Trophoblast cell (in vitro differentiated cells and primary cell): ENCODE measurements at places on chromosomes 3 and 15.
A peak's percentile ranks its signal among the peaks of the same experiment; 100 is the strongest.

- H3K27ac ChIP-seq = no peak overlapping the region
- no peak for DNase-seq
- H3K36me3 ChIP-seq = no peaks in the 10 kb centered on the region
- no peaks in the 10 kb centered on the region for H3K27me3 ChIP-seq
- peaks cover 10% of the 10 kb centered on the region for H3K4me1 ChIP-seq
Observed at GRCh38 chr3:188950832-188951489, 220.8 kb upstream of the TPRG1 start.

- H3K4me3 ChIP-seq = no peak overlapping the region
- H3K36me3 ChIP-seq = peaks cover 29% of the 10 kb centered on the region
- peaks cover 2% of the 10 kb centered on the region for H3K4me1 ChIP-seq
- no peak for DNase-seq
- H3K27ac ChIP-seq = no peak overlapping the region
Observed at GRCh38 chr3:48157202-48157840, 30.9 kb downstream of the CDC25A start.

DNA sequence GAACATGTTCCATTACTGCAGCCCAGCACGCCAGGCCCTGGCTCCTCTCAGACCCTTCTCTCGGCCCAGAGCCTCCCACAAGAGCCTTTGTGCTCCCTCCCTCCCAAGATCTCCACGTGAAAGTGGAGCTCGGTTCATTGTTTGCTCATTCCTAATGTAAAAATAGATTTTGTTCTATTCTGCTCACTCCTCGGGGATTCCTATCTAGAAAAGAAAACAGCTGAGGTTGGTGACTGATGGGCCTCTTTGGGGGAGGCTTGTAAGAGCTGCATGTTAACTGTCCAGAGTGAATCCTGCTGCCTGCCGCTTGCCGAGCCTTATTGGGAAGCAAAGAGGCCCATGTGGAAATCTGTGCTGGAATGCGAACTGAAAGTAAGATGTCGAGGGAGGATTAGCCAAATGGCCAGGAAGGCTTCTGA, 267.1 kb downstream of the LRTM1 start:
- no peaks in the 10 kb centered on the region for H3K27me3 ChIP-seq
- H3K4me1 ChIP-seq = no peaks in the 10 kb centered on the region
- DNase-seq = no peak
- no peaks in the 10 kb centered on the region for H3K36me3 ChIP-seq

DNA sequence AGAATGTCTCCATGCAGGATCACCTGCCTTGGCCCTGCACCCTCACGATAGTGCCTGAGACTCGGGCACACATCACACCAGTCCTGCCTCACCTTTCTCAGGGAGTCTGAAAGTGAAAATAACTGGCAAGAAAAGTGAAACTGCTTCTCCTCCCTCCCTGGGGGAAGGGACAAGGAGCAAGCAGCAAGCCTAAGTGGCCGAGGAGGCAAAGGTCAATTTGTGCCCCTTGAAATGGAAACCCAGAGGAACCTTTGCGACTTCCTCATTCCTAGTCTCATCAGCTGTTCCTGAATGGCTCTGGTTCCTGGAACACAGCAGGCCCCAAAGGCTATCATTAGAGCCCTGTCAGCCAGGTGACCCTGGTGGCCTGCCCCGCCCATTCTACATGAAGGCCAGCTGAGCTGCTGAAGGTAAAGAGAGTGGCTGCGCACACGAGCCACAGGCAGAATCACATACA, 28.0 kb upstream of the SLCO2A1 start:
- H3K4me3 ChIP-seq = no peak overlapping the region
- H3K4me1 ChIP-seq = peaks cover 44% of the 10 kb centered on the region
- H3K27me3 ChIP-seq = no peaks in the 10 kb centered on the region
- peak; percentile 34 for DNase-seq

DNA sequence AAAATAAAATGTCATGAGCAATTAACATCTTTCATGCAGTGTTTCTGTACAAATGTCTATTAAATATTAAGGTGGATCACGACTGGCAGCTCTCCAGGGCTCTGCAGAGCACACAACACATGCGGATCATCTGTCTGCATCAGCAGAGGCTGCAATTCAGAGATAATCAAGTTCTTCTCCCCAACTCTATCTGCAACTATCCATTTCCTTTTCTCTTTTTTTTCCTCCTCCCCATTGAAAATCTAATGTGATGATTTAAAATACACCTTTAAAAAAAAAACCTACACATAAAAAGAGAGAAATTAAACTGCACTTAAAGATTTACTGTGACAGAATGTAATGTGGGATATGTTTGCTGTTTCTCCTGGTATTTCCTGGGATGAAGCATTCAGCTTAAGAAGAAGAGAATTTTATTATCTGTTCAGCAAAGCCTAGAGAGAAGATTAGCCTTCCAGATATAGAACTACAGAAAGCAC, 352.6 kb upstream of the CCDC54 start:
- no peaks in the 10 kb centered on the region for H3K36me3 ChIP-seq
- H3K27ac ChIP-seq = no peak overlapping the region
- H3K27me3 ChIP-seq = no peaks in the 10 kb centered on the region
- no peak for DNase-seq
- H3K4me3 ChIP-seq = no peak overlapping the region

- H3K4me1 ChIP-seq = no peaks in the 10 kb centered on the region
- no peak for DNase-seq
- H3K36me3 ChIP-seq = peaks cover 2% of the 10 kb centered on the region
- no peaks in the 10 kb centered on the region for H3K27me3 ChIP-seq
Observed at GRCh38 chr3:107560166-107560565, 37.4 kb downstream of the BBX start.

DNA sequence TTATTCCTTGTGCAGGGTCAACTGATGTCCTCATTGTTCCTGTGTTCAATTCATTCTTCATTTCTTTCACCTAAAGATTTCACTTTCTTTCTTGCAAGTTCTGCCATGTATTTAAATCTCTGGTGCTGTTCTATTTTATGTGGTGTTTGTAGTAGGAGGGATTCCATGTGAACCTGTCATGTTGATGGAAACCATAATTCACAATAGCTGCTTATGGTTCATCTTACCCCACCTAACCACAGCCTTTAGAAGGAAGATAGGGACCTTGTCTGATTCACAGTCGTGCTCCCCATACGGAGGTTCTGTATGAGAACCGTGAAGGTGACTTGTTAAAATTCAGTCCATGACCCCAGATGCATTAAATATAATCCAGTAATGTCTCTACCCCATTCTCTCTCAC, 21.9 kb downstream of the SLCO2A1 start:
- H3K4me3 ChIP-seq = no peak overlapping the region
- peaks cover 14% of the 10 kb centered on the region for H3K36me3 ChIP-seq
- H3K4me1 ChIP-seq = peaks cover 12% of the 10 kb centered on the region
- H3K27me3 ChIP-seq = no peaks in the 10 kb centered on the region
- peak overlapping the region; percentile 51 for H3K27ac ChIP-seq

DNA sequence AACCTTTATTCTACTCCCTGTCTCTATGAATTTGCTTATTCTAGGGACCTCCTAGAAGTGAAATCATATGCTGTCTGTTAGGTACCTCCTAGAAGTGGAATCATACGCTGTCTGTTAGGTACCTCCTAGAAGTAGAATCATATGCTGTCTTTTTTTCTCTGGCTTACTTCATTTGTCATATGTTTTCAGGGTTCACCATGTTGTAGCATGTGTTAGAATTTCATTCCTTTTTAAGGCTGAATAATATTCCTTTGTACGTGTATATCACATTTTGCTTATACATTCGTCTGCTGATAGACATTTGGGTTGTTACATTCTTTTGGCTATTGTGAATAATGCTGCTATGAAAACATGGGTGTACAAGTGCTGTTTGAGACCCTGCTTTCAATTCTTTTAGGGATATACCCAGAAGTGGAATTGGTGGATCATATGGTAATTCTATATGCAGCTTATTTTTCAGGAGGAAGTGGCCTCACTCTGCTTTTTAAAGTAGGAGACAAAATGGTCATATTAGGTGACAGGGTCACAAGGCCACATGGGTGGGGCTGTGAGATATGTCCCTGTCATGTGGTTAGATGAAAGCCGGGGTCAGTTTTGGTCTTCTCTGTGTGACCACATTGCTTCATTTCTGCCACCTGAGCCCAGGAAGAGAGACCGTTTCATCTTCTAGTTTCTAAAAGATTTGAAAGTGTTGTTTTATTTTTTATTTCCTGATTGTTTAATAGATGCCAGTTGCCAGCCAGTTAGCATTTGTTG, 76.7 kb downstream of the FLNB start:
- no peak for DNase-seq
- H3K27me3 ChIP-seq = no peaks in the 10 kb centered on the region
- H3K4me3 ChIP-seq = no peak overlapping the region
- H3K27ac ChIP-seq = no peak overlapping the region
- H3K36me3 ChIP-seq = peaks cover 9% of the 10 kb centered on the region
- H3K4me1 ChIP-seq = peaks cover 4% of the 10 kb centered on the region

DNA sequence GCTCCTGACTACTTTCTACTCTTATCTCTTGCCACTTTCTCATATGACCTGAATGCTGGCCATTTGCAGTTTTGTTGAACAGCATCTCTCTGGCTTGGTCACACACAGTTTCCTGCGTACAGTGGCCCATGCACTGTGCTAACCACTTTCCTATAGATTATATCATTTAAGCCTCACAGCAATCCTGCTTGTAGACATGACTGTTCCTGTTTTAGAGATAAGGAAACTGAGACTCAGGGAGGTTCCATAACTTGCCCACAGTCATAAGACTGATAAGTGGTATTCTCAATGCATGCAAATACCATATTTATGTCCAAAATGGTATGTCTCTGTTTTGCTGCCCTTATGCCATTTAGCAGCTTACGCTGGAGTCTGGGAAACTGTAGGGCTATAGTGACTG, 229.5 kb downstream of the NR1D2 start:
- no peak overlapping the region for H3K27ac ChIP-seq
- no peaks in the 10 kb centered on the region for H3K4me1 ChIP-seq
- H3K36me3 ChIP-seq = no peaks in the 10 kb centered on the region
- DNase-seq = peak; percentile 64
- no peaks in the 10 kb centered on the region for H3K27me3 ChIP-seq
- H3K4me3 ChIP-seq = no peak overlapping the region

DNA sequence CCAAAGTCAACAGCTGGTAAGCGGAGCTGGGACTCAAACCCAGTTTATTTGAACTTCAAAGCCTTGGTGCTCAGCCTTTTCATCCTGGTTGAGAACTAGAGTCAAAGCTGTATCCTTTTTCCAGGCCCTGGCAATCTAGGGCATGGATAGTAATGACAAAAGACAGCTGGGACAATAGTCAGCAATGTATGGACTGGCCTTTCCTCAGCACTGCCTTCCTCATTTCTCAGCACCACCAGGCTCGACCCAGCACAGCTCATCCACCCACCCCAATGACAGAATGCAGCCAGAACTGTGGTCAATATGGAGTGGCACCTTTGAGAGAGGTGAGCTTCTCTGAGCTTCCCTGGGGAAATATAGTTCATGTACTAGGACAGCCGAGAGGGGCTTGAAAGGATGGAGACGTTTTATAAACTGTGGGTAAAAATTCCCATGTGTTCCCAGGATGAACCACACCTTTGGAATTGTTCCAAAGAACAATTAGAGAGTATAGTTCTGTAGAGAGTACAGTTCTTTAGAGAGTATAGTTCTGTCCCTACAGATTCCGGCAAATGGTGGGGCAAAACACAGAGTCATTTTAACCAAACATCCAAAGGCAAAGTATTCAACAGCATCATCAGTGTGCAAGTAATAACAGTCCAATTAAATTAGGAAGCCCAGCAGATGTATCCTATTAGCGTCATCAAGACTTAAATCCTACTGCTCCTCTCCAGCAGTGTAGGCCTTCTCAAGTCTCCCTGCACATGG, 30.2 kb upstream of the IREB2 start:
- no peak overlapping the region for H3K27ac ChIP-seq
- no peaks in the 10 kb centered on the region for H3K36me3 ChIP-seq
- H3K27me3 ChIP-seq = peaks cover 5% of the 10 kb centered on the region
- peaks cover 2% of the 10 kb centered on the region for H3K4me1 ChIP-seq
- DNase-seq = no peak
- no peak overlapping the region for H3K4me3 ChIP-seq

DNA sequence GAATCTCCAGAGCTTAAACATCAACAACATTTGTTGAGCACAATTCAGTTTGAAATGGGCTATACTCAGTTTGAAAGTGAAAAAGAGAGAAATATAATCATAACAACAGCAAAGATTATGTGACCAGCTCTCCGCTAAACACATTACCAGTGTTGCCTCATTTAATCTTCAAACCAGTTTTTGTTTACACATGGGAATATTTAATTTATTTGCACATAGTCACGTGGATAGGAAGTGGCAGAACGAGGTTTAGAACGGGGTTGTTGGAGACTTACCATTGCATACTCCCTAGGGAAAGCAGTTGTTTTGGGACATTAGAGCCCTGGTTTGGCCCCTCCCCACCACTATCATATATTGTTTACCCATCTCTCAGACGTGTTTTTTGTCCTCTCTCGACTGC, 77.2 kb downstream of the IL1RAP start:
- no peak overlapping the region for H3K4me3 ChIP-seq
- H3K4me1 ChIP-seq = peaks cover 5% of the 10 kb centered on the region
- DNase-seq = no peak
- no peaks in the 10 kb centered on the region for H3K36me3 ChIP-seq
- no peak overlapping the region for H3K27ac ChIP-seq

DNA sequence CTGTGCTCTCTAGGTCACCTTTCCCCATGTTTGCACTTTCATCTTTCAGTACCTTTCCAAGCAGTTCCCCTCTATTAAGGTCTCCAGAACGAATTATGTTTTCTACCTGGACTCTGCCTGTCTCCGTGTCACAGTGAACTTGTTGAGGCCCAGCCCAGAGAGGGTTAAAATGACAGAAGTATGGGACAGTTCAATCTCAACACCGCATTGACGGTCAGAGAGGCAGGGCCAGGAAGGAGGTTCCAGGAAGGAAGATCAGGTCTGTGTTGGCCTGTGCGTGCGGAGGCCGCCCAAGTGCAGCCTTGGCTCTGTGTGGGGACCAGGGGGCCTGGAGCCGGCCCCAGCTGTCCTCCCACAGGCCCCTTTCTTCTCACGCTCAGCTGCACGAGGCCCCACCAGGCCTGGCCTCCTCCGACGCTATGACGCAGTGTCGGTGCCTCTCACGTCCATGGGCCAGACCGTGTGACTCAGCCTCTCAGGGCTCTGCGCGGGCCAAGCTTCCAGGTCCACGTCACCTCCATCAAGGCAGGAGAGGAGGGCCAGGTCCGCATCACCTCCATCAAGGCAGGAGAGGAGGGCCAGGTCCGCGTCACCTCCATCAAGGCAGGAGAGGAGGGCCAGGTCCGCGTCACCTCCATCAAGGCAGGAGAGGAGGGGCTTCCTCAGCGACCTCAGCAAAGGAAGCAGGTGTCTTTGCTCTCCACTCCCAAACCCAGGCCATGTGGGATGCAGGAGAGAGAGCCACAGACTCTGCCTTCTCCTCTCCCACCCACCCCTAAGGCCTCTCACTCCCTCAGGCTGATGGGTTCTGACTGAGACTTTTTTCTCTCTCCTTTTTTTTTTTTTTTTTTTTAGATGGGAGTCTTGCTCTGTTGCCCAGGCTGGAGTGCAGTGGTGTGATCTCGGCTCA, 83.1 kb downstream of the CPN2 start:
- H3K4me1 ChIP-seq = peaks cover 16% of the 10 kb centered on the region
- DNase-seq = no peak
- H3K27me3 ChIP-seq = no peaks in the 10 kb centered on the region
- H3K27ac ChIP-seq = no peak overlapping the region
- no peaks in the 10 kb centered on the region for H3K36me3 ChIP-seq
- no peak overlapping the region for H3K4me3 ChIP-seq
